Ureter (tissue), 1 donor: ENCODE measurements at places on chromosomes 4 and X. TPM values are rescaled to one million over a fixed set of nuclear protein-coding genes. Genes with fewer than 3 reads are reported as not detected.

DNA sequence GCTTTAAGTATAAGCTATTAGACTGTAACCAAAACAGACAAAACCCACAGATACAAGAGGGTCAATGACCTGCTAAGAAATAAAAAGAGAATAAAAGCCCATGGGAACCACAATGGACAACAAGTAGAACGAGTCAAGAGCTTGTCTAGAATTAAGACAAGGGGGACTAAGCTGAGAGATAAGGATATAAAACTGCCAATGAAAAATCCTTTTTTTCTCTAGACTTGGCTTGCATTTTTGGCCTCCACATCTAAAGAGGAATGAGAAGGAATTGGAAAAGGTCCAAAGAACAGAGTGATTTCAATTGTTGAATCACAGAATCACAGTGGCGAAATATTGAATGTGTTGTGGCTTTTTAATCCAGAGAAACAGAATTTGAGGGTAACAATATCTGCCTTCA lies 135.7 kb downstream of the QDPR start:
- no peak for DNase-seq

MAP3K15 gene
- not detected for total RNA-seq

- no peak for DNase-seq
Measured at GRCh38 chr4:53763813-53764597, 172.7 kb upstream of the LNX1 start.

- DNase-seq = no peak
Measured at GRCh38 chr4:110510955-110511544, 35.1 kb downstream of the ENPEP start.

- no peak for DNase-seq
Measured at GRCh38 chr4:107922486-107923473, 8.6 kb upstream of the CYP2U1 start.

DNA sequence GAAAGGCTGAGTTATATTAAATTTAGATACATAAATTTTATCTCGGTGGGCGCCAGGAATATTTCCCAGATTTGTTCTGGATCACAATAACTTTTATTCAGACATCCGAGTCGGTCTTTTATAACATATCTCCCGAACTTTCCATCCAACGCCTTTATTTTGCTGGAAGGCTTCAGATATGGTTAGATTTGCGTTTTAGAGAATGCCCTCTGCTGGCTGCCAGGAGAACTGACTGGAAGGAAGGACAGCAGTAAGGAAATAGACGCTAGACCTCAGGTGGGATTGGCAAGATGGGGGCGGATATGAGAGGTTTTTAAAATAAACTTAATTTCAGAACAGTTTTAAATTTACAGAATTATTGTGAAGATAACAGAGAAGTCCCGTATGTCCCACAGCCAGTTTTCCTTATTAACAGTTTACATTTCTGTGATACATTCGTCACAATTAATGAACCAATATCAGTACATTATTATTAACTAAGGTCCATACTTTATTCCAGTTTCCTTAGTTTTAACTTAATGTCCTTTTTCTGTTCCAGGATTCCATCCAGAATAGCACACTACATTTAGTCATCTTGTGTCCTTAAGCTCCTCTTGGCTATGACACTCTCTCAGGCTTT lies 4.6 kb upstream of the KANTR start:
- no peak for DNase-seq

GRCh38 chr4:138076561-138076960 lies 165.6 kb downstream of the SLC7A11 start:
- no peak for DNase-seq

DNA sequence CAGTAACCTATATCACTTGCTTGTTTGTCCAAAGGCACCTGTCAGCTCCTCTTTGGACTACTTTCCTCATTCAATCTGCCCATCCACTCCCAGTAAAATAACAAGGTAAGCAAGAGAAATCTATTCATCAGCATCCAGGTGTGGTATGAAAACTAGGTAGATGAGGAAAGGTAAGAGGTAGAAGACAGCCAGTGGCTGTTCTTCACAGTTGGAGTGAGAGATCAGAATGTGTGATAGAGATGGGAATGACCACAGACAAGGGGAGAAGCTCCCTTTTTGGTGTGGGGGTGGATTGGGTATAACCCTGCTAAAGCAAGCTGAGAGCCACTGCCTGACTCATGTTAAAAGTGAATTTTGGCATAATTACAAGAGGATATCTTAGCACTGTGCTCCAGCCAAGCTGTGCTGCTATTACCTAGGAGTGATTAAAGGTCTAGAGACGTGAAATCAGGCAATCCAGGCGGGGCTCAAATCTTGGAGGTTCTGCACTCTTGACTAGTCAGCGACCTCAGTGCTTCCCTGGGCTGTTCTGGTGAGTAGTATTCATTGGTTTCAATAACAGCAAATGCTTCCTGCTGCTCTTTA lies 28.1 kb upstream of the RASL11B start:
- DNase-seq = no peak

DNA sequence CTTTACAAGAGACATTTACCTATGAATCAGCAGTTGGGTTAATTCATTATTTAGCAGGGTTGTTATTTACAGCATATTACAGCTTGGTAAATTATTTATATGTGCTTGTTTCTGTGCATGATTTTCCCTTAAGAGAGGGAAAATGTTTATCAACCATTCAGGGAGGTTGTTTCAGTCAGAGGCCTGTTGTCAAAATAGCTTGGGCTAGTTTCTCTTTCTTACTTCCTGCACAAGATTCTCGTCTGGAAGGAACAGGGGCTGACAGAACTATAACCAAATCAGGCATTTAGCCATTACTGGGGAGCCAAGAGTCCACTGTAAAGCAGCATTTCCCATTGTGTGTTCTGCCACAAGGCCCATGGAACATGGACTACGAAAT lies 135.8 kb downstream of the HS6ST2 start:
- no peak for DNase-seq

DNA sequence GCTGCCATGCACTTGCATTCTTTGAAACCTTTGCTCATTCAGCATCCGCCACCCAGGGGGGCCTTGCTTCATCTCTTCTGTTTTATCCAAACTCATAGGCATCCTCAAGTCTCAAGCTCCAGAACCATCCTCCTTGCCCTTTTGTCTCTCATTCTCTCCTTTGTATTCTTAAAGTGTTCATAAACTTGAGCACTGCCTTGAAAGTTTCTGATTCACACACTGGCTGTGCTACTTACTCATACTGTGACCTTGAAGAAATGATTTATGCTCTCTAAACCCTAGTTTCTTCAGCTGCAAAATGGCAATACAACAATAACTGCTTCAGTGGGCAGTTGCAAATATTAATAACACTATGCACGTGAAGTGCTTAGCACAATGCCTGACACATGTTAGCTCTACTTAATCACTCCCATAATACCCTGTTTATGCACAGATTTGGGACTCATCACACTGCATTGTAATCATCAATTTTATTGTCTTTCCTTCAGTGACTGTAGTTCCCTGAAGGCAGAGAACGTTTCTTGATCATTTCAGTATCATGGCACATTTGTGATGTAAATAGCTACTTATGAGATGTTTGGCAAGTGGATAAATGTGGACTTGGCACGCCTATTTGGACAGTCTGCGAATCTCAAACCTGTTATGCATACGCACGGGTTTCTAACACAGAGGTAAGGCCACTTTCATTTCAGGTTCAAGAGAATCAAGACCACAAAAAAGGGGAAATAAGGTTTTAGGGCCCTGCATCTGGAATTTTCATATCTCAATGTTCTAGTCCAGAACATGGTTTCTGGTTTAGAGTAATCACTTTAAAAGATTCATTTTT lies 291.0 kb downstream of the LDB2 start:
- DNase-seq = no peak

DNA sequence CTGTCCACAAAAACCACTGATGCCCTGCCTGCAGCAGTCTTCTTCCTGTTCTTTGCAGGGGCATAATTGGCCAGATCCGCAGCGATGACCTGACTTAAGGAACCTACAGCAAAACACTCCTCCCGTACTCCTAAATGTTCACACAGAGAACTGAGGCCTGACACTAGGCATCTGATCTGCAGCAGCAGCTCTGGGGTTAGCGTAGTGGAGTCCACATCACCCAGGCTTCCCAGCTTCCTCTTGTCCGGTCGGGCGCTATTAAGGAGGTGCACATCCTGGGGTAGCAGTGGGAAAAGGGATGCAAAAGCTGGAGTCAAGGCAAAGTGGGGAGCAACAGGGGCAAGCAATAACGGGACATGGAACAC lies 758 bp downstream of the SCFD2 start:
- DNase-seq = no peak

GRCh38 chr4:5827108-5828004 lies 65.5 kb downstream of the CRMP1 start:
- no peak for DNase-seq

DNA sequence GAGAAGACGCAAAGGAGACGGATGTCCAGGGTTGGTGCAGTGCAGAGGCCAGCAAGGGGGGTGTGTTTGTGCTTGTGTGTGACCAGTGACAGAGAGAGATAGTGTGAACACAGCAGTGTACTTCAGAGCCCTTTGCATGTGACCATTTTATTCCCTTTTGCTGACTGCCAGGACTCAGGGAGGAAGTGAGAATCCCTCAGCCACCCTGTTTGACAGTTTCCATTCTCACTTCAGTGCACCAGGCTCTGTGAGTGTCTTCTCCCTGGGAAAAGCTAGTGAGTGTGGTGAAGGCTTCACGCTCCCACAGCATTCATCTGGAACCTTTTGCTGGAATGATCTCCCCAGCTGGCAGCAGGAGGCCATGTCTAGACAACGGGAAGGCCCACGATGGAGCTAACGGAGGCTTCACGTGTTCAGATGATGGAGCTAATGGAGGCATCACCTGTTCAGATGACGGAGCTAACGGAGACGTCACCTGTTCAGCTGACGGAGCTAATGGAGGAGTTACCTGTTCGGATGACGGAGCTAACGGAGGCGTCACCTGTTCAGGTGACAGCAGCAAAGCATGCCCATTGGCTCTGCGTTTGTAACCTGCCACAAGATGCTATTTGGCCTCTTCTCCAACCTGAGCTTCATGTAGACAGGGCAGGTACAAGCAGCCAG lies 195.4 kb downstream of the AFAP1 start:
- no peak for DNase-seq

SYP gene
- 1.7 TPM for total RNA-seq

DNA sequence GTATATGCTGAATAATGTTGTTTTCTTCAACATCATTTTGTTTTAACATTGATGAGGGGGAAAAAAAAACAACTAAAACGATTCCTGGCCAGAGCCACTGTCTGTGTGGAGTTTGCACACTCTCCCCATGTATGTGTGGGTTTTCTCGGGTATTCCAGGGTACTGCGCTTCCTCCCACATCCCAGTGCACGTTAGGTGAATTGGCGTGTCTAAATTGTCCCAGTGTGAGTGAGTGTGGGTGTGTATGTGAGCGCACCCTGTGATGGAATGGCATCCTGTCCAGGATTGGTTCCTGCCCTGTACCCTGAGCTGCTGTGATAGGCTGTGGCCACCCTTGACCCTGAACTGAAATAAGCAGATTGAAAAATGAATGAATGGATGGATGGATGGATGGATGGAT lies 2.4 kb upstream of the DLG3 start:
- DNase-seq = no peak

- no peak for DNase-seq
Measured at GRCh38 chr4:149245333-149245732, 570.3 kb downstream of the IQCM start.

DNA sequence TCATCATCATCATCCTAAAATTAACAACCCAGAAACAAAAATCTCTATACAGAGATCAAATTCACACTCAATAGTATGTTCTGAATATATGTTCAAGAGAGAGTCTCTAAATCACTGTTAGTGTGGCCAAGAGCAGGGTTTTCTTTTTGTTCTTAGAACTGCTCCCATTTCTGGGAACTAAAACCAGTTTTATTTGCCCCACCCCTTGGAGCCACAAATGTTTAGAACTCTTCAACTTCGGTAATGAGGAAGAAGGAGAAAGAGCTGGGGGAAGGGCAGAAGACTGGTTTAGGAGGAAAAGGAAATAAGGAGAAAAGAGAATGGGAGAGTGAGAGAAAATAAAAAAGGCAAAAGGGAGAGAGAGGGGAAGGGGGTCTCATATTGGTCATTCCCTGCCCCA lies 32.3 kb downstream of the CYBB start:
- DNase-seq = no peak
